ENCODE measurements at places on chromosomes 4 and X. TPM values are rescaled to one million over a fixed set of nuclear protein-coding genes. Genes with fewer than 3 reads are reported as not detected.

CT45A3 gene
- polyA plus RNA-seq = not detected

FABP2 gene
- not detected for polyA plus RNA-seq

AGTR2 gene
- polyA plus RNA-seq = not detected

SSX1 gene
- polyA plus RNA-seq = not detected

CNKSR2 gene
- polyA plus RNA-seq = 0.32 TPM

- DNase-seq = no peak
Observed at GRCh38 chr4:188660796-188661195, 521.6 kb downstream of the TRIML1 start.

GRCh38 chrX:53288189-53288588 is 6.8 kb upstream of the IQSEC2 start:
- no peak for DNase-seq

- peak; percentile 9 for DNase-seq
Observed at GRCh38 chrX:108399418-108400165, 38.6 kb downstream of the COL4A6 start.

DNA sequence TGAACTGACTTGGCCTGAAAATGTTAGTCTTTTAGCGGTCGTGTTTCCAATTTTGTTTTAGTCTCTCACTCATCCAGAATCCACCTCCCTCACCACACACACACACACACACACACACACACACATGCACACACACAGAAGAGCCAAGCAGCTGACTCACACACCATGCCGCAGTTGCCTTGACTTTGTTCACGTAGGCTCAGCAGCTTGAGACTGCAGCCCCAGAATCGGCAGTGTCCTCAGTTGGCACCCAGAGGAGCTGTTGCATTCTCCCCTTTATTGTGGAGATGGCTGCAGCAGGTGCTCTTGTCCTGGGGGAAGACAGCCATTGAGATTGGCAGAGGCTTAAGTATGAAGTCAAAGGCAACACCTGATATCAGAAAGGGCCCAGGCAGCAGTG is 20.9 kb upstream of the XPNPEP2 start:
- DNase-seq = no peak

- no peak for DNase-seq
Observed at GRCh38 chrX:153926858-153927671, 1.0 kb upstream of the ARHGAP4 start.

GRCh38 chr4:68864438-68865187 is 48.8 kb downstream of the UGT2B10 start:
- DNase-seq = no peak

- no peak for DNase-seq
Observed at GRCh38 chr4:180423712-180424057, 1819.5 kb upstream of the TENM3 start.

DNA sequence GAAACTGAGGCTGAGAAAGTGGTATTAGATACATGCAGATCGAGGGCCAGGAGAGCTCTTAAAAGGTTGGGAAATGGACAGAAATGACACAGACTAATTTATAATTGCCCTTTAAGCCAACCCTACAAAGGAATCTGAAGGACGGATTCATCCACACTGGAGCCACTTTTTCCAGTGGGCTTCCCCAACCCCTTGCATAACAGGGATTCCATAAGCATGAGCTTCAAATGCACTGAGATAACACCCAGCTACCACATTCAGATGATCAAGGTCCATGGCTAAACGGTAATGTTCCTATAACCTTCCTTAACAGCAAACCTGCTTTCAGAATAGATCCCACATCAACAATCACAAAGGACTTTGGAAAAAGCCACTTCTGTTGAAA is 34.2 kb downstream of the PLAC1 start:
- DNase-seq = no peak

- DNase-seq = no peak
Observed at GRCh38 chr4:180827232-180828009, 1415.8 kb upstream of the TENM3 start.

DNA sequence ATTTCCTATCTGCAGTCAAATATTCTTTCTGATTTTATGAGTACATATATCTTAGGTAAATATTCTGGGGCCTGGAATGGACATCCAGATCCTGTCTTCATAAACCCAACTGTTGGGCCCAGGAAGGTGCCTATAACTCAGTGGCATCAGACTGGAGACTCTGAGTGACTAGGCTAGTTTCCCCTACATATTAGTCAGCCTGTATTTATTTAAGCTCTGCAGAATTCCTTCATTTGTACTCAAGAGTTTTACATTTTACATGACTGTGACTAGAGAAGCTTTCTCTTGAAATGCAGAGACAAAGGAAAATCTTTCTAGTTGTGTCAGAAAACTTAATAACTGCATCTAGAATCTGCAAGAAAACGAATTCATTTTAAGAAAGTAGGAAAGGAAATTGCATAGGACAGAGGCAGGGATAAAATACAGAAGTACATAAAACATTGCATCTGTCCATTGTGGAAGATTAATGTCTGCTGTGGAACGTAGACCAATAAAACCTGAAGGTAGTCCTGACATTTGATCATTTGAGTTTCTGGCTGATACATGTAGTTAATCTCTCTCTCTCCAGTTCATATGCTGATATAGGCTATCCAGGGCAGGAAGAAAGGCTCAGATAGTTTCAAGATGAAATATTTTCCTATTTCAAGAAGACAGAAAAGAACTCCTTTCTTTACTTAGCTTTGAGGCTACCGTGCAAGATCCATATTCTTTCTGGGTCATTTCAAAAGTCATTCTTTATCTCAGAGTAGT is 78.2 kb downstream of the OPHN1 start:
- no peak for DNase-seq

DNA sequence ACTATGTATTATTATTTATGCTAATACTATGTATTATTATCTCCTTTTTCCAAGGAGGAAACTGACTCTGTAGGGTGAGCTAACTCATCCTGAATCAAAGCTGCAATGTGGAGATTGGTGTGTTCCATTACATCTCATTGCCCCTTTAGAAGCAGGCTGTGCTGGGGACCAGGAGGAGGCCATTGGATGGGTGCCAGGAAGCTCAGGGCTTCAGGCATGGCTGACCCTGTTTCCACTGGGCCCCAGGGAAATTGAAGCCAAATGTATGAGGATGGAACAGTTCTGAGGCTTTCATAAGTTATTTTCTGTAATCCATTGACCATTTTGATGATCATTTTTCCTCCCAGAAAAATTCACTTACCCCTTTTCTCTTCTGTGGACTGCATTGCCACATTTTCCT is 418.8 kb upstream of the ZFP42 start:
- no peak for DNase-seq

DNA sequence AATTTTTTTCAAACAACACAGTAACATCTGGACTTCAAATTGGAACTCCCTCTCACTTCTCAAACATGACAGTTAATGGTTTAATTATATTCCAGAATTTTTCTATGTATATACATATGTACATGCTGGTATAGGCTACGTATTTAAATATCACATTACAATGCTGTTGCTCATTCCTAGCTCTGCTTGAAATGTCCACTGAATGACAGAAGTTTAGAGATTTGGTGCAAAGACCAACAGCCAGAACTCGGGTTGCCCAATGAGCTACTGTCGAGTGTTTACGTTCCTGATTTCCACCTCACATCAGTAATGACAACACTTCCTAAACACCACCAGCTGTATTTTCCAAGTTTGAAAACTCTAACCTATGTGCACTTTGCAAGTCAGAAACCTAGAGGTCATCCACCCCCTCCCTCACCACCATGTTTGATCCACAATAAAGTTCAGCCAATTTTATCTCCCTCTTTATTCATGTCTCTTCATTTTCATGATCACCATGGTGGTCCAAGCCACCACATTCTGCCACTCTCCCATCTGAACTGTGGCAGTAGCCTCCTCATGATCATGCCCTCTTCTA is 49.3 kb upstream of the RPL34 start:
- DNase-seq = no peak

DNA sequence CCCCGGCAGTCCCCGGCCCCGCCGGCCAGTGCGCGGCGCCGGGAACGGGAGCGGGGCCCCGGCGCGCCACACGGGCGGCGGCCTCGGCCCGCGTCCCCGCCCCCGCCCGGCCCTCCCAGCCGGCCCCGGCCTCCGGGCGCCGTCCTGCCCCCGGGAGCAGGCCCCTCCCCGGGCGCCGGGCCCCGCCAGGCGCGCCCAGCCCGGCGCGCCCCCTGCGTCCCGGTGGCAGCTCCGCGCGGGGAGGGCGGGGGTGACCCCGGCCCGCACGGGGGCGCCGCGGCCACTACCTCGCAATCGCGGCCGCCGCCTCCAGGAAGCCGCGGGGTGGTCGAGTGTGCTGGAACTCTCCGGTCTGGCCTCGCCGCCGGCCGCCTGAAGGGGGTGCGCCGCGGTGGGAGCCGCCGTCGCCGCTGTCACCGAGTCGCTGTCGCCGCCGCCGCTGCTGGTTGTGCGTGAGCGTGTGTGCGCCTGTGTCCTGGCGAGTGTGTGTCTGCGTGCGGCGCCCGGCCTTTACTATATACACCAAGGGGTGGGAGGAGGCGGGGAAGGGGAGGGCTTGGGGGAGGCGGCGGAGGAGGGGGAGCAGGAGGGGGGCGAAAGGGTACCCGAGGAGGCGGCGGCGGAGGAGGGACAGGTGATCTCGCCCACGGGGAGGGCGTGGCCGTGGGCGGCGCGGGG is at the start of gene RAI2:
RAI2 (minus strand) TSS at position 488 of the 678 bp plus-strand sequence. CDS start 59,288 bp downstream, outside the sequence.
- DNase-seq = no peak

DNA sequence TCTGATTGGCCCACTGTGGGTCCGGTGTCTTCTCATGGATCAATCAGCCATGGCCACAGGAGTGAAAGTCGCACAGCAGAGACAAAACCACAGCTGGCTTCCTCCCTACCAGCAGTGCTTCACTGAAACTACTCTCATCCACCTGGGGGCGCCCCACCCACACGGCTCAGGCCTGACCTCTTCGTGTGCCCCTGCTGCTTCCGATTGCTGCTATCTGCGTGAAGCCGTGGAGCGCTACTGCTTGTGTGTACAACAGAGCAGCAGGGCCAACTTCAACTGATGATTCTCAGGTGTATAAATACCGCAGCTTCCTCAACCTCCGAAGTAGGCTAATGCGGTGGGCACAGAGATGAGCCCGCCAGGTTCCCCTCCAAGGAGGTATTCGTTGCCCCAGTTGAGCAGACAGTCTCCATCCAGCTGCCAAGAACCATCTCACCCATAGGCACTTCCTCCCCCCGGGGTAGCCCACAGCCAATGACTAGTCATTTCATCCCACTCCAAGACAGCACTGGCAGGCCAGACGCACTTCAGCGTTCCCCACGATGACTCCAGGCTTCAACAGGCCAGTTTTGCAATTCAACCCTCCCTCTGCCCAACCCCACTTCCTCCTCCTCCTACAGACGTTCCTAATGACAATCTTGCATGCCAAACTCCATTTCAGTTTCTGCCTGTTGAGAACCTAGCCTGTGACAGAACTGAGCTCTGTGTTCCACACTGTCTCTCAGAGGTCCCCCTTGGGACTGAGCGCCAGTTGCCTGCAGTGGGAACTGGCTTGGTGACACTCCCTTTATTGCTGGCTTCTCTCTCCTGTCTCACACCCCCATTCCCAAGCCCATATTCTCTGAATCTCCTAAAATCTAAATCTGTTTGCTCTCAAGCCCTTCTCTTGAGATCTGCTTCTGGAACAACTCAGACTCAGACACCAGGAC is 41.3 kb upstream of the ATP6AP2 start:
- DNase-seq = peak; percentile 23

All from BJ (cell line).